Mucosa of descending colon (tissue), 3 donors: ENCODE measurements at places on chromosomes 2 and 18. TPM values are rescaled to one million over a fixed set of nuclear protein-coding genes. Genes with fewer than 3 reads are reported as not detected.
A peak's percentile ranks its signal among the peaks of the same experiment; 100 is the strongest.

GRCh38 chr18:36828630-36829361 is at the start of the genes KIAA1328 and TPGS2:
KIAA1328 (plus strand) TSS chr18:36829127; CDS start chr18:36829139, 12 bp downstream.
TPGS2 (minus strand) TSS chr18:36829002; CDS start chr18:36828767, 235 bp downstream.
- DNase-seq = peak; percentile 88

DNA sequence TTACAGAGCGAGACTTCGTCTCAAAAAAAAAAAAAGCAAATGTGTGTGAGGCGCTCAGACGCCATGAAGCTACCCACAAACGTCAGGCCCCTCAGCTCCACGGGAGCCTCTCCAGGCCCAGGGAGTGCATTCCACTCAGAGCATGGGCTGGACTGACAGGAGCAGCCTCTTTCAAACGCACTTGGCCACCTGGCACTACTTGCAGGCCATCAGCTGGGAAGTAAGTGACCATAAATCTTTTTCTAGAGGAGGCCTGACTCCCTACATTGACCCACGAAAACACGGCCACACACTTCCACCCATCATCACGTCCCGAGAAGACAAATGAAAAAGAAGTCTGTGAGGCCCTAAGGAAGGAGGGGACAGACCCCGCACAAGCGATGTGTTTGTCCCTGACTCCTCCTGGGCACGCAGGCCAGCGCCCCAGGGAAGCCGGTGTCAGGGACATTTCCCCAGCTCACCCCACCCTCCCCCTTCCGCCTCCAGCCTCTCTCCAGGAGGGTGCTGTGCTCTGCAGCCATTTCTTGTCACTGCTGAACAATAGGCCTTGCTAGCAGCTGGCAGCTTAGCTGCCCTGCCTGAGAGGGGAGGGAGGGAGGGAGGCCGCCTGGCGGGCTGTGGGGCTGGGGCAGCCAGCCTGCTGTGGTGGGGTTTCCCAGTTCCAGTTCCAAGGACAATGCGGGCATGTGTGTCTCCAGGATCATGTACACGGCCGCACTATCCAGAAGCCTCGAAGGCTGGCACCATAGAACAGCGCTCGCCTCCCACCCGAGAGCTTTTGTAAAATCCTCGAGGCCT is 26.6 kb downstream of the SERTAD2 start:
- no peak for DNase-seq

Gene ALPP
- not detected for total RNA-seq

Gene KLF11
- total RNA-seq = 34.7 TPM

Gene NT5DC4
- total RNA-seq = not detected
